ENCODE measurements at places on chromosomes 6 and 20.

DNA sequence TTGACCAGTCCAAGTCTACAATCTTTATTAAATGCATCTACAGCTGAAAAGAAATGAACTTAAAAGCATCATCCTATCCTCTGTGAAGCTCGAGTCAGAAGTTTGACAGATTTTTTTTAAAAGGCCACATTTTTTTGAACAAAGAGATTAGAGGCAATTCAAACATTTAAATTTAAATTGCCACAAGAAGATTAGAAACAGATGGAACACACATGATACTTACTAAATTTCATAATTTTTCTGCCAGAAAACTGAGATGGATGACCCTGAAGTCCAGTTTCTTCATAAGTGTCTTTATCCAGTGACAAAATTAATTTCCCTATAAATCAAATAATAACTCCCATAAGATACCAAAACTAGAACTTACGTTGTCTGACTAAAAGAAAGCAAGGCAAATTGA lies 4.3 kb downstream of the RPP40 start:
- DNase-seq = no peak

DNA sequence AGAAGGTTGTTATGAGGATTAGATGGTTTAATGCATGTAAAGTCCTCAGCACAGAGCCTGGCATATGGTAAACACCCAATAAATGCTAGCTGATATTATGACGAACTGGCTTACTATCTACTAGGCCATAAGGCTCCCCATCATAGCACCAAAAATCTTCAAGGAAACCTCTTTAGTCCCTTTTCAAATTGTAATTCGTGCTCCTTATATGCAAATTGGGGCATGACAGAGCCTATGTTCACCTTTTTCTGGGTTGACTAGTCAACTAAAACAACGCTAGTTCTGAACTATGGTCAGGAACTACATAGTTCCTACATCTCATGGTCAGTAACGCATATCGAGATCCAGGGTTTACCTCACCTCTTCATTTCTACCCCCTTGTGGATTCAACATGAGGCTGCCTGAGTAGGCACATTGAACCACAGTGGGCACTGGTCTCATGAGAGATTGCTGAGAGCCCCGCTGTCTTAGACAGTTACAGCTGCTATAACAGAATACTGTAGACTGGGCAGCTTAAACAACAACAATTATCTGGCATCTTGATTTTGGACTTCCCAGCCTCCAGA lies 97.2 kb upstream of the TNFAIP3 start:
- no peak for DNase-seq

- DNase-seq = no peak
Observed at GRCh38 chr6:128098000-128098581, 197.2 kb upstream of the THEMIS start.

- no peak for DNase-seq
Observed at GRCh38 chr6:44779130-44779826, 391.8 kb downstream of the CDC5L start.

- DNase-seq = no peak
Observed at GRCh38 chr6:7254980-7255835, 57.8 kb downstream of the SSR1 start.

- no peak for DNase-seq
Observed at GRCh38 chr20:34983995-34984735, 28.5 kb downstream of the MYH7B start.

- DNase-seq = no peak
Observed at GRCh38 chr6:86153521-86153920, 510.8 kb upstream of the SYNCRIP start.

DNA sequence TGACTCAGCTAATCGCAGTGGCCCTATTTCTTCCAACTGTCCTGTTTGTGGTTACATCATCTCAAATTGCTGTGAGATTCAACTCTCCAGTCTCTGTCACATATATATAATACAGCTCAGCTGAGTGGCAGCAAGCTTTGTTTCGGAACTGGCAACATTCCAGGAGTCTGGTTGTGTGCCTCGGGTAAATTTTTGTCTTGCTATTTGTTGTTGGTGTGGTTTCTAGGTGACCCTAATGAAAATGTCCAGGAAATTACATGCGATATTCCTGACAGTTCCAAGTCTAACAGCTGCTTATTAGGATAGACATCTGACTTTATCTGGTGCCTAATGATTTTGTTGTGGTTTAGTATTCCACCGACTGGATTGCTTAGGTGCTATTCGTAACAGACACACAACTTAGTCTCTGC lies 581.8 kb downstream of the CD109 start:
- DNase-seq = no peak

DNA sequence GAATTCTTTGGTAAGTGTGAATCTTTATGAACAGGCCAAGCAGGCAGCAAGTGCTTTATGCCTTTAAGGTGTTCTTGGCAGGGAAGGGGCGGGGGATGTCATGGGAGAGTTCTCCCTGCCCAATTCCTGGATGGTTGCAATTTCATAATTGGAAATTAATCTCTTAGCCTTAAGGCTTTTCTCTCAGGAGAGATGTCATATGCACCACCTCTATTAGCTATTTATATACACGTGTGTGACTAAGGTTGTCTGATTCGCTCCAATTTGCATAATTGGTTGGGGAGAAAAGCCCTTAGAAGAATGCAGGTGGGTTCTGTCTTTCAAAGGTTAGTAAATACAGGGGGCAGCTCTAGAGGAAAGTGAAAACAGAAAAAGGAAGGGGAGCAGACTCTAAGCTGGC lies 5.2 kb upstream of the ENPP5 start:
- no peak for DNase-seq

GRCh38 chr20:45407067-45407745 lies 883 bp upstream of the DBNDD2 start:
- DNase-seq = no peak

- DNase-seq = no peak
Observed at GRCh38 chr20:62481425-62482145, 5.8 kb upstream of the GATA5 start.

DNA sequence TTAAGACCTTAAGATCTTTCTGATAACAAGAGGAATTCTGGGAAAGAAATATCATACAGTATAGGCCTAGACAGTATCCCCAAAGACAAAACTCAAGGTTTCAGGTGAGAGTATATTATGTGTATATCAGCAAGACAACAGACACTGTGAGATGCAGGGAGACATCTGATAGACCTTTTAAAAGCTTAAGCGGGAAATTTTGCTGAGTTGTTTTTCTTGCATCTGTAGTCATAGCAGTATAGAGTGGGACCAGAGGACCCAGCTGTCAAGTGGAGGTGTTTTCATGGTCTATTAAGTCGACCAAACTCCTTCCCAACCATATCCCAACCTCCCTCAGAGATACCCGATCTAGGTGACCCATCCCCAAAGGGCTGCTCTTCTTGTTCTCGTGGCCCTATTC lies 98.1 kb upstream of the THEMIS start:
- DNase-seq = no peak

DNA sequence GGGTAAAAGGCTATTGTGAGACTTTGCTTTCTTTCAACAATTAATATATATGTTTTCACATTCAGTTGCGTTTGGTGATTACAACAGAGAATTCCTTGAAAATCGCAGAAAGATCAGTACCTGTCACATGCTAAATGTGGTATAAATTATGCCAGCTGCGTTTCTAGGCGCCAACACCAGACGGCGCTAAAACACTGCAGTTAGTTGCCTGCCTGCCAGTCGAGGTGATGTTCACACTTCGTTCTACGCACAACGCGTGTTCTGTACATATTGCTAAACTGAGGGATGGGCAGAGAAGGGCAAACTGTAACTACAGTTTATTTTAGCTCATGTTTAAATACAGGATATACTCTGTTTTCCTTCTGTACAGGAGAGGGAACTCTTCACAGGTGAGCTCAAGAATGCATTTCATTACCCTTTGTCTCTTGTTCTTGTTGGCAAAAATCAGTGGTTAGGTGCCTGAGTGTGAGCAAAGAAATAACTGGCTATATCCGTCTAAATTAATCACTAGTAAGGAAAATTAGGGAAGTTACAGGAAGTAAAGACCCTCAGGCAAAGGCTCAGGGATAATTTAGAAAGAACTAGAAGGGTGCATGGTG lies 100.1 kb upstream of the RGS17 start:
- DNase-seq = peak; percentile 24

DNA sequence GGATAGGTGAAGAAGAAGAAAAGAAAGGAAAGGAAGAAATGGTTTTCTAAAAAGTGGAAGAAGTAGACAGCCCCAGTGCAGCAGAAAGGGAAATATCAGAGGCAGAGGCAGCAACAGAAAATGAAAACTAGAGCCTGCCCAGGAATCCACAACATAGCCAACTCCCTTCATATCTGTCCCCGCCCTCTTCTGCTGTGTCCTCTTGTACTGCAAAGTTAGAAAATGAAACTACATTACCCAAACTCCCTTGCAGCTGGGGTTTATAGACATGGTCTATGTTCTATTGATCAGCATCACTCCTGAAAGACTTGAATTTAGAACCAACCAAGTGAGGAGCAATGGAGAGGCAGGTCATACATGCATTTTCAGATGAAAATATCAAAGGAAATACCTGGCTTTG lies 200.5 kb upstream of the PHACTR1 start:
- no peak for DNase-seq

DNA sequence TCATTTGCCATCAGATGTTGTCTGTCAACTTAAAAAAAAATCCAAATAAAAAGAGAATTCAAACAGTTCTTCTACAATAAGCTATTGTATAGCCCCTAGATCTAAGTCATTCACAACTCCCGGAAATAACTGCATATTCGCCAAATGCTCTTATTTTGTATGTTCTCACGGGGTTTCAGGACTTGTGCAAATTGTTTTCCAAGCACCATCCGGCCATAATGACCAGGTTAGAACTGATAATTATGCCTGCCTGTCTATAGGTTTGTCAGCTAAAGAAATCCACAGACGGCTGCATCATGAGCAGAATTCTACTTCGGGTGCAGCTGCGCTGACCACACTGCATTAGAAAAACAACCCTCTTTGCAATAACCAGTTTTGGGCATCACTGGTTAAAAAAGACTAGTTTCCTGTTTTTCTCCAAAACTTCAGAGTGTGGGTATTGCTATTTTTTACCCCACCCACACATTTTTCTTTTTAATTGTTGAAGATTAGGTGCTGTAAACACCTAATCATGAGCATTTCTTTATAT lies 87.7 kb downstream of the HIVEP2 start:
- no peak for DNase-seq

GRCh38 chr6:166707045-166707444 lies 80.0 kb upstream of the RPS6KA2 start:
- peak; percentile 4 for DNase-seq

DNA sequence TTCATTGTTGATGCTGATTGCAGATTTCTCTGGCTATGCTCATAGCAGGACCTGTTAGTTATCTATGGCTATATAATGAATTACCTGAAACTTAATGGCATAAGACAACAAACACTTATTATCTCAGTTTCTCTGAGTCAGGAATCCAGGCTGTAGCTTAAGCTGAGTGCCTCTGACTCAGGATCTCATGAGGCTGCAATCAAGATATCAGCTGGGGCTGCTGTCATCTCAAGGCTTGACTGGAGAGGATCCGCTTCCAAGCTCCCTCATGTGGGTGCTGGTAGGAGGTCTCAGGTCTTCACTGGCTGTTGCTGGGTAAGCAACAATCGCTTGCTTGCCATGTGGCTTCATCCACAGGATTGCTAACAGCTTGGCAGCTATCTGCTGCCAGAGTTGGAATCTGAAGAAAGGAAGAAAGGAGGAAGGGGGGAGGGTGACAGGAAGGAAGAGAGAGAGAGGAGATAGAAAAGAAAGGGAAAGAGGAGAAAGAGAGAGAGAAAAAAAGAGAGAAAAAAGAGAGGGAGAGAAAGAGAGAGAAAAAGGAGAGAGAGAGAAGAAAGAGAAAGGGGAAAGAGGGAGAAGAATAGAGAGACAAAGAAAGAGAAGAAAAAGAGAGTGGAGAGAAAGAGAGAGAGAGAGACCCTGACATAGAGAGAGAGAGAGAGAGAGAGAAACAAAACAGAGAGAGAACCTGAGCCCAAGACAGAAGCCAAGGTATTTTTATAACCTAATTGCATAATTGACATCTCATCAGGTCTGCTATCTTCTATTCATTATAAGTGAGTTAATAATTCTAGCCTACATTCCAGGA lies 579.0 kb upstream of the BTBD3 start:
- no peak for DNase-seq

DNA sequence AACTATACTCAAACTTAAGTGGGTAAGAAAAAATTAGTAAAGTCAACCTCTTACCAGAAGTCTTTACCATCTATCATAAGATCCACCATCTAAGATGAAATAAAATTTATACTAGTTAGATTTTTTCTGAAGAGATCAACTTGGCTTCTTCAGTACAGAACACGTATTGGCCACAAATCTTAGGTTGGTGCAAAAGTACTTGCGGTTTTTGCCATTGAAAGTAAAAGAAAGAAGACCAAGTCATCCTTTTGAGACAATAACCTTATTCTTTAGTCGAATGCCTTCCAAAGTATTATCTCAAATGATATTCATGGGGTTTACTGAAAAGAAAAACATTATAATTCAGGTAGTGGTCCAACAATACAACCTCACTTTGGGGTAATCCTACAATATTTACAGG lies 292.6 kb upstream of the PTCHD4 start:
- no peak for DNase-seq

- DNase-seq = no peak
Observed at GRCh38 chr6:139243536-139243935, 48.3 kb downstream of the TXLNB start.

GRCh38 chr6:5379647-5380242 lies 118.4 kb downstream of the FARS2 start:
- DNase-seq = no peak

- DNase-seq = no peak
Observed at GRCh38 chr6:166492092-166492741, 94.3 kb downstream of the RAMACL start.

- no peak for DNase-seq
Observed at GRCh38 chr6:54617730-54618129, 228.8 kb upstream of the FAM83B start.

DNA sequence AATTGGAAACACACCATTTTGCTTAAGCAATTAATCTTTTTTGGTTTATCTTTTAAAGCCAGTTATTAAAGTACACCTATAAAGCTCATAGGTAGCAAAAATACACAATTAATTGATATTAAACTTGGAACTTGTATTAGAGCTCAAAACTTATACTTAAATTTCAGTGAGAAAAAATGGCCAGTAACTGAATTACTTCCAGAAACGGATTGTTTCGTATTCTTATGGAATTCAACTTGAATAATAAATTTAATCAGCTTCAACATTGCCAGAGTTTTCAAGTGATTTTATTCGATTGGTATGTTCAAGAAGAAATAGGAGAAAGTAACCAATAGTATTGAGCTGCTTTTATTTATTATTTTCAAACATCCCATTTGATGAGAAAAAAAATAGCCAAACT lies 112.7 kb upstream of the PDE10A start:
- no peak for DNase-seq

All from stimulated activated CD4-positive, alpha-beta T cell treated with anti-CD3 and anti-CD28 coated beads, Interleukin-12 subunit alpha, Interleukin-12 subunit beta, amount 100 ng/mL, for 24 hours (primary cell).